ENCODE measurements at places on chromosomes 13 and 19.

- DNase-seq: no peak
These were observed 4.8 kb downstream of the LILRB5 start for GRCh38 chr19:54252243-54252642.

DNA sequence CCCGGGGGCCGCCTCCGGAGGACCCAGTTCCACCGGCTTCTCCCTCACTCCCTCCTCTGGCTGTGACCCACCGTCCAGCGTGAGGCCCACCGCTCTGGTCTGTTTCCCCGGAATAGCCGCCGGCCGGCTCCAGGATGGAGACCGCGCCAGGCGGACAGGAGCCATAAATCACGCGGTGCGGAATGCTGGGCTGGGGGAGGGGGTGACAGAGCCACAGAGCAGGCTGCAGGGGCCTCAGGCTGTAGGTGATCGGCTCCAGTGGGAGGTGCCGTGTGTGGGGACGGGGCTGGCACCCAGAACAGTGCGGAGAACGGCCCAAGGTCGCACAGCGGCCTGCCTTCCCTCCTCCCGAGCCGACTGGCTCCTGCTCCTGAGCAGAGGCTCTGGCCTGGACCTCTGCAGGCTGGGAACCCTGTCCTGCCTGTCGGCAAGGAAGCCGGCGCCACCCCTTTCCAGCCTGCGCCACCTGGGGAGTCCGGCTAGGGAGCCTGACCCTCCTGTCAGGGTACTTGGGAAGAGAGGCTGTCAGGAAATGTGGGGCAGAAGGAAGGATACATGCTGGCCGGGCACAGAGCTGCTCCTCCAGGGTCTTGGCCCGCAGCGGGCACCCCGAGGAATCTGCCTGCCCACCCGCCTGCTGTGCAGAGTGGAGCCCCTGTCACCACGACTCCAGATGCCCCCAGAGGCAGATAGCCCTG is 8.3 kb downstream of the PIAS4 start:
- no peak for DNase-seq

DNA sequence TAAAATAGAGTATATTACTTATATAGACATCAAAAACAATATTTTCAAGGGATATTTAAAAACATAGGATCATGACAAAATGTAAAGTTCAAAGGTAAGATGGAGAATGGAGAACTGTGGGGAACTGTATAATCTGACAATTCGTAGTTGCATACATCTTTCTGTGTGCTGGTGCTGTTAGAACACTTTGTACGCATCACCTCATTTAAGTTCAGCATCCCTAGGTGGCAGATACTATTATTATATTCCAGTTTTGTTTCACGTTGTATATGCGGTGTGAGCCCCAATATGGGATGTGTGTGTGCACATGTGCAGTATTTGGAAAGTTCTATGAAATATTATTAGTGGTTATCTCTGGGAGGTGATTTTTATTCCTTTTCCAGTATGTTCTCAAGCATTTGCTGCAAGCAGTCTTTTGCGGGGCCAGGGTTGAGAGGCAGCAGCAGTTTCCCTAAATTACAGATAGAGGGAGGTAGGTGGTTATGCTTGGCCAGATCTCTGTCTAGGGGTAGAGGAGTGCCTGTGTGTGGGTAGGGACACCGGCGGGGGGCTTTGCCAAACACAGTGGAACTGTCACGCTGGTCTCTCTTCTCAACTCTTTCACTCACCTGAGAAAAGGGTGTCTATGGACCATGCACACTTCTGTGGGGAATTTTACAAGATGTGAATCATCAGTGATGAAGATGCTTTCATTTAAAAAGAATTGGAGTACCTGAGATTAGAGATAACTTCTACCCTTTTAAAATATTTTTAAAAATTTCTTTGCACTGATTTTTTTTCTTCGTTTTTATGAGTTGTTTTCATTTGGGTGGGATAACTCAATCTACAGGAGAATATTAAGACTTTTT is 55.6 kb upstream of the ALOX5AP start:
- DNase-seq: no peak

DNA sequence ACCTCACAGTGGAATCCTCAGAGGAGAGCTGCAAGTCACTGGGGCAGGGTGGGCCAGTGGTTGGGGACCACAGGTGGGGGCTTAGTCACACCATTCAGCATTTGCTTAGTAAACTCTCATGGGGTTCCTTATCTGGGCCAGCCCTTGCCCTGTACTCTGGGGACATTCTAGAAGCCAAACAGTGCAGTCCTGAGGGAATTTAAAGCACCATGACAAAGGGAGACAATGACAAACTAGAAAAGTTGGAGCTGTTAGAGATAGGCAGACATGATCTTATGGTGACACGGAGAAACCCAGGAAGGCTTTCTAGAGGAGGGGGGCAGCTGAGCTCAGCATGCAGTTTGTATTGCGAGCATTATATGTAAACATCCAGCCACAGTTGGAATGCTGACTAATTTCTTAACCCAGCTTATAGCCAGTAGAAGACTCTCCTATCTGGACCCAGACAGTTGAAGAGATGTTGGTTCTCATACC is 87.6 kb downstream of the ZNF429 start:
- no peak for DNase-seq

- DNase-seq: no peak
These were observed 11.0 kb upstream of the ZNF766 start for GRCh38 chr19:52258426-52258825.

DNA sequence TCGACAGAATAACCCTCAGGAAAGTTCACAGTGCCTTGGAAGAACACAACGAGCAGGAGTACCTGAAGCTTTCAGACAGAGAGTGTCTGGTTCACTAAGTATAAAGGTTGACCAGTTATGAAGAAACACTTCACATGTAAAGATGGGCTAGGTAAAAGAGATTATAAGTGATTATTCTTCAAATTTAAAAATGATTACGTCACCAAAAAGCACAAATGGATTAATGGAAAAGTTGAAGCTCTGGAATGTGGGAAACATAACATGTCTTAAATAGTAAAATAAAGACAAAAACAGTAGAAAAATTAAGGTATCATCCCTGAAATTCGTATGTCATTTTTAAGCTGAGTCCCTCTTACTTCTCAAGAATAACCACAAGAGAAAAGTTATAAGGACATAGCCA is 643.9 kb upstream of the KLF12 start:
- DNase-seq: no peak

GRCh38 chr13:100439247-100439970 is 149.2 kb downstream of the GGACT start:
- no peak for DNase-seq

DNA sequence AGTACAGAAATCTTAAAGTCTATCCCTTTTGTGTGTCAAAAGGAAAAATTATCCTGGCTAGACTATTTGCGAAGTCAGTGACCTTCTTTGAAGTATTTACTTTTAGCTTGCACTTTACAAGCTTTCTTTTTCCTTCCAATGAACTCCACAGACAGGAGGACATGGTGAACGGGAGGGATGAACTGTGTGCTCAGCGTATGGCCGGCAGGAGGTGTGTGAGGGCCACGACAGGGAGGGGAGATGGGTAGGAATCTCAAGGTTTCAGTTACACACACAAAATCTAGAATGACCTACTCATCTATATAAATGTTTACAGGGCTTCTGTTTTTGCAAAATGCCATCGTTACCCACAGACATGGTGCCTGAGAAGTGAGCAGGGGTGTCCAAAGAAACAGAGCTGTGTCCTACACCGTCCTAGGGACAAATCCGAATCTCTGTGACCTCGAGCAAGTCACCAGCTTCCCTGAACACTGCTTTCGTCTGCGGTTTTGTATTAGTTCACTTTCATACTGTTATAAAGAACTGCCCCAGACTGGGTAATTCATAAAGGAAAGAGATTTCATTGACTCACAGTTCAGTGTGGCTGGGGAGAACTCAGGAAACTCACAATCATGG is 537.2 kb downstream of the LIG4 start:
- no peak for DNase-seq

- no peak for DNase-seq
These were observed 4.6 kb downstream of the STK11 start for GRCh38 chr19:1210227-1210538.

- DNase-seq: no peak
These were observed 453 bp downstream of the ZNF256 start for GRCh38 chr19:57947088-57947418.

- DNase-seq: no peak
These were observed 260.9 kb downstream of the MTUS2 start for GRCh38 chr13:29081036-29081435.

- DNase-seq: no peak
These were observed 48.0 kb downstream of the RFX2 start for GRCh38 chr19:6062274-6062673.

DNA sequence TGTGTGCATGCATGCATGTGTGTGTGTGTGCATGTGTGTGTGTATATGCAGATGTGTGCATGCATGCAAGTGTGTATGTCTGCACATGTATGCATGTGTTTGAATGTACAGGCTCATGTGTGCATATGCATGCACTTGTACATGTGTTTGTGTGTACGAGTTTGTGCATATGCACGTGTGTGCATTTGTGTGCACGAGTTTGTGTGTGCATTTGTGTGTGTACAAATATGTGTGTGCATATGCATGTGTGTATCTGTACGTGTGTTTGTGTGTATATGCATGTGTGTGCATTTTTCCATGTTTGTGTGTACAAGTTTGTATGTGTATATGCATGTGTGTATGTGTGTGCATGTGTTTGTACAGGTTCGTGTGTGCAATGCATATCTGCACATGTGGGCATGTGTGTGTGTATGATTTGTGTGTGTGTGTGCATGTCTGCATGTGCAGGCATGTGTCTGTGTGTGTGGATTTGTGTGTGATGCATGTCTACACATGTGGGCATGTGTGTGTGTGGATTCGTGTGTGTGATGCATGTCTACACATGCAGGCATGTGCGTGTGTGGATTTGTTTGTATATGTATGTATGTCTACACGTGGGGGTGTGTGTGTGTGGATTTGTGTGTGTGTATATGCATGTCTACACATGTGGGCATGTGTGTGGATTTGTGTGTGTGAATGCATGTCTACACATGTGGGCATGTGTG is 57.1 kb downstream of the F2RL3 start:
- no peak for DNase-seq

- DNase-seq: no peak
These were observed 235.2 kb downstream of the NDFIP2 start for GRCh38 chr13:79716191-79716590.

- no peak for DNase-seq
These were observed 33.2 kb upstream of the TFDP1 start for GRCh38 chr13:113551081-113552000.

- DNase-seq: no peak
These were observed 464.8 kb downstream of the COG6 start for GRCh38 chr13:40120288-40120687.

- DNase-seq: no peak
These were observed 49.0 kb downstream of the DNAJC15 start for GRCh38 chr13:43072394-43072793.

DNA sequence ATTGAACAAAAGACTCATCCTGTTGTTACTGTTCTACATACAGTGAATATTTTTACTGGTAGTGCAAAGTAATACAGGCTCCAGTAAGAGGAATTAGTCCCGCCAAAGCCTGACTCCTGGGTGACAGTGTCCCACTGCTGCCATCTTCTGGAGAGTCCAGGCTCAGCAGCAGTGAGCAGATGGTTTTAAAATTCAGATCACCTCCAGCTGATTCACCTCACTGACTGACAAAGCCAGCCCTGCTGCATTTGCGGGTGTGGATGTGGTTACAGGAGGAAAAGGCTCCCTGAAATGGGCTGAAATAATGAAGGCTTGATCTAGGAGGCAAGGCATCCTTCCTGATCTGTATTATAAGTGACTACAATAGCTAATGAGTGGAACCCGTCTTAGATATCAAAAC is 18.3 kb downstream of the PABPC3 start:
- DNase-seq: peak; percentile 33

DNA sequence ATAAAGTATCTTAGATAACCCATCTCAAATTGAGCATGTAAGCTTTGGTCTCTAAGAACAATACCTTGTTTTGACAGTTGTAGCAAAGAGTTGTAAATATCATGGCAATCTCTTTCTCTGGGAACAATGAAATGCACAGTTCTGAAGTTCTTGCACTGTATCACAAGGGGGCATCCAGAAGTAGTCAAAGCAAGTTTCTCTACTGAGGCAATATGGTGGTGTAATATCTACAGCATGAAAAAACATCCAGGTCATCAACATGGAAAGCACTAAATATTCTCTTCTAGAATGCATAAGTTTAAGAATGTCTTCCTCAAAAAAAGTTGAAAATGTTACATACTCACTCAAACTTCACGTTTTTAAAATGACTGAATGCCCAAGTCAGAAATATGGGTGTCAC is 19.6 kb downstream of the MTMR6 start:
- DNase-seq: no peak

GRCh38 chr19:45250216-45250831 is 747 bp upstream of the MARK4 start:
- no peak for DNase-seq

All from stimulated activated CD4-positive, alpha-beta T cell treated with anti-CD3 and anti-CD28 coated beads, TNF-alpha, amount 100 ng/mL, for 4 hours (primary cell).